ENCODE measurements at places on chromosomes 13 and 19.

DNA sequence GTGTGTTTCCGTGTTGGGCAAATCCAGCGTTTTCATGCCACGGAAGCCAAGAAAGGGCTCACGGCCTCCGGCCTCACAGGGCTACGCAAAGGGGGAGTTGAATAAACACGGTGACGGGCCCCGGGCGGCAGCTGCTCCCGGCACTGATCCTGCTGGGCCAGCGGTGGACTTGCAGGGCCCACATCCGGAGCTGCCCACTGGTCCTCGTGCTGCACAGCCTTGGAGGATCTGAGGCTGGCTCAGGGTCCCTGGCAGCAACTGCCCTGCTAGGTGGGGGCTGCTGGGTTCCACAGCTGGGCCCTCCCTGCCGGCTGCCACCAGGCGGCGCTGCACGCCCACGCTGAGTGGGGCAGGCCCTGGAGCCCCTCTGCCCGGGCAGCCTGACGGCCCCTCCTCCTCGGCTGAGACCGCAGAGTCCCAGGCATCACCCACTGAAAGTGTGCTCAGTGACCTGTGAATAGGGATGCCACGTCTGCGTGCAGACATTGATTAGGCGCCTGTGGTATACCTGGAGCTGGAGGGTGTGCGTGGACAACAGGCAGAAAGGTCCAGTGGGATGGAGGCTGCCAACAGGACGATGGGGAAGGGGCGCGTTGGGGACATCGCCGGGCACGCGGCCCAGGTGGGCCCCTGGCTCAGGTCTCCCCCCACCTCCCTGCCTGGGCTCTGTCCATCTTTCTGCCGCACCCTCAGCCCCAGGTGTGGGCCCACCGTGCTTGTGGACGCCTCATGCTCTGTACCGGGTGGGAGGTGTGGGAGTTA, 5.3 kb upstream of the HCN2 start:
- peak; percentile 82 for DNase-seq

- DNase-seq, result no peak
These were observed 330.8 kb downstream of the DACH1 start for GRCh38 chr13:71536201-71536600.

DNA sequence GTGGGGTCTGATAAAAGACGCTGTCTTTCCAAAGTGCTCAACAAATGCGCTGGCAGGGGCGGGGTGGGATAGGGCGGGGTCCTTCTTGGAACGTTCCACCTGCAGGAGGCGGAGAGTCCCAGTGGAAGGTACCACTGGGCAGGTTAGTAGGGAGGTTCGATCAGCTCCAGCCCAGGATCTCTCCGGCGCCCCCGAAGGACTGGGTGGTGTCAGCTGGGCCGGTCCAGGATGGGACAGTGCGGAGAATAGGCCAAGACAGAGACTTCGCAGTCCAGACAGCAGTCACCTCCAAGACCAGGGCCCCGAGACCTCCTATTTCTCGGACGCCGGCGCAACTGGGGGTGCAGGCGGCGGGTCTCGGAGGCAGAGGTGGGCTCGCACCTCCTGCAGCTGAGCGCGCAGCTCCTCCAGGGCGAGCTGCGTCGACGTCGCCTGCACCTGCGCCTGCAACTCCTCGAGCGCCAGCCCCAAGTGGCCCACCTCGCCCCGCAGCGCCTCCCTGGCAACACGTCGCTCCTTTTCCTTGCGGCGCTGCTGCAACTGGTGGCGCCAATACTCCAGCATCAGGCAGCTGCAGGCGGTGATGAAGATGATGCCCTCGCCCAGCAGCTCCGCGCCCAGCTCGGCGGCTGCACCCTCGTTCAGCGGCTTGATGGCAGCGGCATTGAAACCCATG, 21.6 kb downstream of the VASP start:
- DNase-seq, result peak; percentile 39

DNA sequence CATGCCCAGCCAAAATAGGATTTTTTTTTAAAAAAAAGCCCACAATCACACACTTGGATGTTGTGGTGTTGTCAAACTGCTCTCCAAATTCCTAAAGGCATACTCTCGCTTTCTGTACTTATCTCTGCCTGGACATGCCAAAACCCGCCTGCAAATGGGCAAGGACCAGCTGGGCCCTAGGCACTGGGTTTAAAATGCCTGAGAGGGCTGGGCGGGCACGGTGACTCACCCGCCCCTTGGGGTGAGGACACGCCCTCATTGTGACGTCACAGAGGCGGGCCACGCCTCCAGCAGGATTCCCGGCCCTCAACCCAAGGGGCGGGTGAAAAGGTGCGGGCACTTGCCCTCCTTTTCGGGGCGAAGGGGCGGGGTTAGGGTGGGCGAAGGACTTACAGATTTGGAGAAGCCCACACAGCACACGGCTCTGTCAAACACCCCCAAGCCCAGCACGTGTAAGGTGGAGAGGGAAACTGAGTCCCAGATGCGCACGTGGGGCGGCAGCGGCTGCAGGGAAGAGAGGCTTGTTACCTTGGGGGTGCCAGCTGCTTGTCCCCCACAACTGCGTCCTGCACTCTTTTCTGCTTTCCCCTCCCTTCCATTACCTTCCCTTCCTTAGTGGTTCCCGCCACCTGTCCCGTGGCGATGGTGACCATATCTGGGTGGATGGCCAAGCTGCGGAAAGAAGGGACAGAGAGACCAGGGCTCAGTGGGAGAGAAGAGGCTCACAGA, 6.6 kb downstream of the EML2 start:
- peak; percentile 98 for DNase-seq

DNA sequence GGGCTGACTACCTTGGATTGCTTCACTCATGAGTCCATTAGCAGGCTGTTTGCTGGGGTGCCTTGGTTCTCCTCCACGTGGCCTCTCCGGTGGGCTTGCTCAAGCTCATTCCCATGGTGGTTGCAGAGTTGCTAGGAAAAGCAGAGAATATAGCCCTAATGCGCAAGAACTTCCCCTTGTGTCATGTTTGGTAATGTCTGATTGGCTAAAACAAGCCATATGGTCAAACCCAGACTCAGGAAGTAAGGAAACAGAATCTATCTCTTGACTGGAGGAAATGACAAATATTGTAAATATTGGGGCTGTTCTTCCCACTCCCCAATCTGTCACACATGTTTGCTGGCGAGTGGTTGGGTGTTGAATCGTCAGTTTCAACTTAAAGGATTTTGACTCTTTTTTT, 12.1 kb downstream of the NFILZ start:
- DNase-seq, result no peak

DNA sequence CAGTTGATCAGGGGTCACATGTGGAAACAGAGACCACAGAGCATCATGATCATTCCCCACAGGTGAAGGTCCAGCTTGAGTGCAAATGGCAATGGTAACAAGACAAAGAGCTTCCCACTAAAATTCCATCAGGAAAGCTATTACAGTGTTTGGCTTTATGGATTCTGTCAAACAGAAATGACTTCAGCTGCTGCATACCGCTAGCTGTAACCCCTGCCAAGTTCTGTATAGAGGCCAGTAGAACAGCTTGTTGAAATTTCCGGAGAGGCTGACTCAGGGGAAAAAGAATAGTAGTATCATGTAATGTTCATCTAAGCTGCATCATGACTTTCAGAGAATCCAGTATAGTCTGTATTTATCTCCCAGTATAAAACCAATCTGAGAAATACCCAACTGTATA, 1704.7 kb downstream of the SLITRK5 start:
- peak; percentile 33 for DNase-seq

GRCh38 chr13:47326061-47326460, 429.2 kb upstream of the HTR2A start:
- peak; percentile 38 for DNase-seq

Measured in AG20443 (cell line).